ENCODE measurements at places on chromosomes 11 and 22. TPM values are rescaled to one million over a fixed set of nuclear protein-coding genes. Genes with fewer than 3 reads are reported as not detected.

AIP gene
- total RNA-seq, result 78.4 TPM

PARVG gene
- not detected for total RNA-seq

CARNS1 gene
- total RNA-seq, result 0.15 TPM

KCNA4 gene
- not detected for total RNA-seq

UPK3A gene
- total RNA-seq, result not detected

PIWIL4 gene
- total RNA-seq, result 4.1 TPM
